ENCODE measurements at places on chromosomes 2 and 18.

DNA sequence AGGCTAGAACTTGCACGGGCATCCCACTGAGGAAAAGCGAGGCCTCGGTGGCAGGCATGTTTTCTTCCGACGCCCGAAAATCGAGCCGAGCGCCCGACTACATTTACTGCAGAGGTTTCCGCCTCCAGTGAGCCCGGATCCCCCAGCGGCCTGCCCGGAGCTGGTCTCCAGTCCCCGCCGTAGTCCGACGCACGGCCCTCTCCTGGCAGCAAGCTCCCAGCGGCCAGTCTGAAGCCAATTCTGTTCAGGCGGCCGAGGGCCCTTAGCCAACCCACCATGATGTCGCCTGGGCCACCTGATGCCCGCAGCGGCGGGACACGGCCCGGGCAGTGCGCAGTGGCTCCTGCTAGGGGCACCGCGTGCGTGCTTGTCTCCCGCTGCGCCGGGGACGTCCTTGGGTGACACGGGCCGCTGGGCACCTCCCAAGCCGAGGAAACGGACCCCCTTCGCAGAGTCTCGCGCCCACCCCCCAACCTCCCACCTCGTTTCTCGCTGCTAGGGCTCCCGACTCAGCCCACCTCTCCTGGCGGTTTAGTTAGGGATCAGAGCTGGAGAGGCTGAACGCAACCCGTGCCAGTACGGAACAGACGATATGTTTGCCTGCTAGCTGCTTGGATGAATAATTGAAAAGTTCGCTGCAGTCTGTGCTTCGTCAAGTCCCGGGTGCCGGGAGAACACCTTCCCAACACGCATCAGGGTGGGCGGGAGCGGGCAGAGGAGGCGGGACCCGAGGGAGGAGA, 5.3 kb downstream of the ONECUT2 start:
- DNase-seq: no peak

- DNase-seq: no peak
These were observed 51.8 kb downstream of the ACOXL start for GRCh38 chr2:110784047-110784631.

DNA sequence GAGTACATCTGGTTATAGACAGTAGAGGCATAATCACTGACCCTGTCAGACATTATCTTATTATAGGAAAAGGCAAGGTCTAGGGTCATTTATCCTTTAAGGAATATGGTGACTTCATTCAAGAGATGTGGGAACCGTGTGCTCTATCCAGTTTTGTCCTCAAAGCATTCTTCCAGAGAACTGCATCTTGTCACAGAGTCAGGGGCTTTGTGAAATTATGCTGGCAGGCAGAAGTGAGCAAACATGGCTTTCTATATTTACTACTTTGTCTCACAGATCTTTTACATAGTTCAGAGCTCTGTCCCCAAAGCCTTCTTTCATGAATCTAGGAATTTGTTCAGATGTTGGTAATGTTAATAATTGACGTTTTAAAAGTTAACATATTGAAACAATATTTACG, 177.4 kb downstream of the ASXL3 start:
- DNase-seq: no peak

DNA sequence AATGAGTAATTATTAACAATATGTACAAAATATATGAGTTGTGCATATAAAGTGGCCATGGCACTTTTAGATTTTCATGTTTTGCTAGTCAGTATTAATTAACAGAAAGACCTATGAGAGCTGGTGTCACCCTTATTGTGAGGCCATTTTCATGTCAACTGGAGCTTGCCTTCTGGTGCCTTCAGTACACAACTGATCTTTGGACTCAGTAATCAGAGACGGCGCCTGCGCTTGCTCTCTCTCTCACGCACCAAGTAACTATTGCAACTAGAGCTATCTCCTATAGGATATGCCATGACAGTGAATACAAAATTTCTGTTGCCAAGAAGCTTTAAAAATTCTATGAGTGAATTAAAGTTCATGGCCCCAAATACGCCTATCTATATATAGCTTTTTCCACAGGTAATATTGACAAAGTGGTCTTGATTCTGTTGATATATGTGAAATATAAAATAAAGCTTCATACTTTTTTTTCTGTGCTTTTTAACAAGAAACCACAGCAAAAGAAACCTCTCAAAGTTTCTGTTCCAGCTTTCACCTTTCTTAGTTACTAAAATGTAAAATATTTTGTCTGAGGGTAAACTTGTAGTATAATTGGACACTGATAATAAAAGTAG, 2.9 kb downstream of the SERTAD2 start:
- no peak for DNase-seq

DNA sequence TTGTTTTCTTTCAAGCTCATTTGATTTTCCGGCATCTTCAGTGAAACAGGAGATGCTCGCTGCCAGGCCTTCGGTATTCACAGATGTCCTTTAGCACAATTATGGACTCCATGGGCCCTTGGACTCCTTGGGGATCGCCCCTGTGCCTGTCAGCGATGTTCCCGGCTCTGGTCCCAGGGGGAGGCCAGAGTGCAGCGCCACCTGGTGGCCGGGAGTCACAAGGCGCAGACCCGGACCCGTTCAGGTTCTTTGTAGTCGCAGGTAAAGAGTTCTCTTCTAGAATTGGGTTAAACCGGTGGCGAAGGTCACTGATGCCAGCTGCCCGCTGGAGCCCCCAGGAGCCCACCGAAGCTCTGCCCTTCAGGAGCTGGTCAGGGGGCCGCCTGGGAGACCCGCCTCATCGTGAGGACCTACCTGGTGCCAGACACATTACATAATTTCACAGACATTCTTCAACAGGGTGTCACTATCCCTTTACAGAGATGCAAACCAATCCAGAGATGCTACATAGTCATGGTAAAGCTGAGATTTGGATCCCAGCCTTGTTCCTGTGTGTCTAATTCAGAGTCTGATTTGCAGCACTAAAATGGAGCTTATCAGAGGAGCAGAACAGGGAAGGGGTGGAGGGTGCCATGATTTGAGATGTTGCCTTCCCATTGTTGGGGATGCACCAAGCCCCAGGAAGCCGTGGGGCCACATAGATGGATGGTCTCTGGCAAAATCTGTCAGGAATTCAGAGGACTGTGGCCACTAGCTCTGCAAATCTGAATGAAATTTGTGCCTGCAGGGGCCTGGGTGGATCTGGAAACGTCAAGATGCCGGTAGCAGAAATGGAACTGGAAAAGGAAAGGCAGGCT, 6.0 kb upstream of the INPP5D start:
- peak; percentile 64 for DNase-seq

GRCh38 chr2:68103709-68104055, 40.9 kb upstream of the C1D start:
- no peak for DNase-seq

GRCh38 chr2:209160800-209161588, 262.9 kb upstream of the MAP2 start:
- DNase-seq: no peak

DNA sequence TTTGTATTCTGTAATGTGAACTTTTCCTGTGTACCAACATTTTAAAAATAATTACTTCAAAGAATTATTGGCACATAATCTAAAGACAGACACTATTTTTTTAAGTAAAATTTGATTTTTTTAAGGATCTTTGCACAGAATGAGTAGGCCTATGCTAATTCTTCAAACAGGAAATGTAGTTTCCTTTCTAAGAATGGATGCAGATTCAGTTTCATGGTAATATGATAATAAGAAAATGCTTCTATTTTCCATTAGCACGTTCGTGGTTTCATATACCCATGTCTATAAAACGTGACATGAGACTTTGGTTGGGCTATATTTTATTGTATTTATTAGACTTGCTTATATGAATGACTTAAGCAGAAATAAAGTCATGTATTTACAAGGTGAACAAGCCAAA, 191.8 kb upstream of the RBBP8 start:
- DNase-seq: no peak

- no peak for DNase-seq
These were observed 66.8 kb upstream of the MC2R start for GRCh38 chr18:13982126-13982525.

GRCh38 chr2:204691911-204692510, 146.7 kb downstream of the PARD3B start:
- no peak for DNase-seq

DNA sequence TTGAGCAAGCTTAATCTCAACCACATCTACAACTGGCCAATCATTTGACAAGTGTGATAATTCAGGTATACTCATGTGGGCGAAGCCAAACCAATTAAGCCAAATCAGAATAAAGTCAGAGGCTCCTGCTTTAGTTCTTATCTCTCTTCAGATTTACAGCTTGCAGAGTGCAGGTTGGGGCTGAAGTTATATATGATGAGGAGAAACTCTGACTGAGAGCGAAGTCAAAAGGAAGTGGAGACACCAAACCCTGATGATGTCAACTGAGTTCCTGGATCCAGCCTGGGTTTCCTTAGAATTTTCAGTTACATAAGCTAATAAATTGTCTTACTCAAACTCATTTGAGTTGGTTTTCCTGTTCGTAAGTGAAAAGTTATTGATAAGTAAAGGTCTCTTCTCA, 73.9 kb downstream of the ASXL2 start:
- no peak for DNase-seq

- DNase-seq: no peak
These were observed 42.0 kb downstream of the SLC4A5 start for GRCh38 chr2:74301262-74301661.

Measured in naive B cell (primary cell).